GOT3 (cell line): ENCODE measurements at places on chromosomes 16 and 17.

- no peak for DNase-seq
These were observed 163.3 kb downstream of the XYLT1 start for GRCh38 chr16:17307504-17307903.

GRCh38 chr17:78872486-78872885, 30.5 kb downstream of the CEP295NL start:
- DNase-seq, result no peak

DNA sequence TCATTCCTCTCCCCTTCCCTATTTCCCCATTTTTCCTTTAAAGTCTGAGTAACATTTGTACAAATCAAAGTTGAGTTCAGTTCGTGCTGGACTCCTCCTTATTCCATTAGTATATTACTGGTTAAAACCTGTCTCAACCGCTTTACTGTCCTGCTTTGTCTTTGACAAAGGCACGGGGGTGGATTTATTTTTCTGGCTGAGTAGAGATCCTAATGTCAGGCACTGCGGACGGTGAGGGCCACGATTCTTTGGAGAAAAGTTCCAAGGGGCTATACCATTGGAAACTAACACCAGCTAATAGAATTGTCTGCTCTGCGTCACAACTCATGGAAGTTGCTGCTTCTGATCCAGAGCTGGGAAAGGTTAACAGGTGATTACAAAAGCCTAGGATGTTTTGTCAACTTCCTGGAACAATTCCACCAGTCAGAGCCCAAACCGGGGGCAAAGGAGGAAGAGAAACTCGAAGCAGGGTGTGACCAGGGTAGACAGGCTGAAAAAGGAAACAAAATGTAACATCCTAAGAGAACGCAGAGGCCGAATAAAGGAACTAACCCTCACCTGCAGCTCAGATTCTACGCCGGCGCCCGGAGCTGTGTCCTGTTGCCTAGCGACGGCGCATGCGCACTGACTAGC, 12.4 kb downstream of the TAT start:
- no peak for DNase-seq

DNA sequence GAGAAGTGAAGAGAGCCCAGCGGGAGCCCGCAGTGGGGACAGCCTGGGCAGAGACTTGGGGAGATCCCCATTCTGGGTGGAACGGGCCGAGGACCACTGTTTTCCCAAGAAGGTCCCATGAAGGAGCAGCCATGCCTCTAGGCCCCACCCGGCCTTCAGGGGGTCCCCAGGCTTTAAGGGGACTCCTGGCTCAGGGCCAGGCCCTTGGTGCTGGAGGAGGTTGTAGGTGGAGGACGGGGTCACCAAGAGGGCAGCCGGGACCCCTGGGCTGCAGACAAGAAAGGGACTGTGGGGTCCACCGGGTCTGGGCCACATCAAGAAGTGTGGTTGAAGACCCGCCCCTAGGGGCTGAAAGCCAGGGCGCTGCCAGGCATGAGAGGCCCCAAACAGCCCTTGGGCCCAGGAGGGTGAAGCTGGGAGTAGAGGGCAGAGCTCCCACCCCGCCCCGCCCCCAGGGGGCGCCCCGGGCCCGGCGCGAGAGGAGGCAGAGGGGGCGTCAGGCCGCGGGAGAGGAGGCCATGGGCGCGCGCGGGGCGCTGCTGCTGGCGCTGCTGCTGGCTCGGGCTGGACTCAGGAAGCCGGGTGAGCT, at the start of gene PRSS21:
PRSS21 (plus strand) TSS at position 487 of the 589 bp plus-strand sequence; CDS start at position 519, 32 bp downstream.
- DNase-seq, result no peak

DNA sequence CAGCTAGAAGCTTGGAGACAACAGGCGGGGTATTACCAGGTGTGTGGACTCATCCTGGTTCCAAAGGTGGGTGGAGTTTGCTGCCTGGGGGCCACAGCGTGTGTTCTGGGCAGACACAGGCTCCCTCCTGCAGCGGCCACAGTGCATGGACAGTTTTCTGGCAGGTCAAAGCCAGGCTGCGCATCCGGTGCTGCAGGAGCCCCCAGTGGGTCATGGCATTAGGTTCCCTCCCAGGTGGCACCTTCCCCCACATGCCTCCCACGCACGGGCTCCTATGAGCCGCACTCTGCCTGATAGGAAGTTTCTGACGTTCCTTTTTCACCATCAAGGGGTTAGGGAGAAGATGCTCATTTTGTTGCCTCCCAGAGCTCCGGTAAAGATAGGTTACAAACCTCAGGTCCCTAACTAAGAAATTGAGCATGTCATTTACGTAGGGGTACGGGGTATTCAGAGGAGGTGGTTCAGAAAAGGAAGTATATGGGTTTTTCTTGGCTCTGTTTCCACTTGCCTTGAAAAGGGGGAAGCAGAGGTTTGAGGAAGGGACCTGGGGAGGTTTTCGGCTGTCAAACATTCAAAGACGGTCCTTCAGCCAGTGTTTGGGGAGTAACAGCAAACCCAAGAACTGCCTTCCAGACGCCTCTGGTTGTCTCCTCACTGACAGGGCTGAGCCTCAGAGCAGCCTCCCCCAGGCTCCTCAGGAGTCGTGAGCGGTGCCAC, 32.7 kb upstream of the NAT9 start:
- no peak for DNase-seq

DNA sequence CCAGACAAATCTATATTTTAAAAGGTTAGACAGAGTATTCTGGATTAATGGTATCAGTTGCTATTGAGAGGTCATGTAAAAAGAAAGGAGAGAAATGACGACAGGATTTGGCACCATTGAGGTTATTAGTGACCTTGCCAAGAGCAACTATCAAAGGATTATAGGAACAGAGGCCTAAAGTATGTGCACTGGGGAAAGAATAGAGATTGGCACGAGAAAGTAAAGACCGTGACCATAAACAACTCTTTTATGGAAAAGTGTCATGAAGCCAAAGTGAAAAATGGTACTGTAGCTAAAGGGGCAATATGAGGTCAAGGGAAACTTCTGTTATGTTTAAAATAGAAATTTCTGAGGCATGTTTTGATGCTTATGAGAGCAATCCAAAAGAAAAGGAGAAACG, 115.2 kb upstream of the KIF2B start:
- no peak for DNase-seq

GRCh38 chr17:65559804-65560627, 1.4 kb downstream of the AXIN2 start:
- DNase-seq, result no peak

GRCh38 chr17:67245073-67245693, at the start of gene HELZ:
Gene HELZ, minus strand, starts transcription at chr17:67245196. Its CDS starts 26,392 bp downstream, at chr17:67218804.
- peak; percentile 43 for DNase-seq

- no peak for DNase-seq
These were observed 877.7 kb upstream of the CDH8 start for GRCh38 chr16:62913924-62914323.

DNA sequence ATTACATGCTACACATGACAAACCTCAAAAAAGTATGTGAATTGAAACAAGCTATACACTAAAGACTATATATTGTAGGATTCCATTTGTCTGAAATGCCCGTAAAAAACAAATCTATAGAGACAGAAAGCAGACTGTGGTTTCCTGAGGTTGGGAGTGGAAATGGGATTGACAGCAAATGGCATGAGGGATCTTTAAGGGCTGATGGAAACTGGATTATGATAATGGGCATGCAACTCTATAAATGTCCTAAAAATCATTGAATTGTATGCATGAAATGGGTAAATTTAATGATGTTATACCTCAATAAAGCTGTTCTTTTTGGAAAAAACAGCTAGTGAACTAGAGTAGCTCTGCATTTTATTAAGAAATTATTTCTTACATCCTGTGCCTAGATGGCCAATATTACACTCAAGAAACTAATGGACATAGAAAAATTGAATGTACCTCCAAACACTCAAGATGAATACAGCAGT, 416 bp upstream of the ANKS4B start:
- DNase-seq, result no peak

- DNase-seq, result peak; percentile 25
These were observed 20.8 kb downstream of the ZFPM1 start for GRCh38 chr16:88473666-88474534.

- no peak for DNase-seq
These were observed 6.9 kb downstream of the PHOSPHO1 start for GRCh38 chr17:49223517-49224197.

- DNase-seq, result no peak
These were observed 254.4 kb downstream of the C16orf95 start for GRCh38 chr16:87062569-87063442.

DNA sequence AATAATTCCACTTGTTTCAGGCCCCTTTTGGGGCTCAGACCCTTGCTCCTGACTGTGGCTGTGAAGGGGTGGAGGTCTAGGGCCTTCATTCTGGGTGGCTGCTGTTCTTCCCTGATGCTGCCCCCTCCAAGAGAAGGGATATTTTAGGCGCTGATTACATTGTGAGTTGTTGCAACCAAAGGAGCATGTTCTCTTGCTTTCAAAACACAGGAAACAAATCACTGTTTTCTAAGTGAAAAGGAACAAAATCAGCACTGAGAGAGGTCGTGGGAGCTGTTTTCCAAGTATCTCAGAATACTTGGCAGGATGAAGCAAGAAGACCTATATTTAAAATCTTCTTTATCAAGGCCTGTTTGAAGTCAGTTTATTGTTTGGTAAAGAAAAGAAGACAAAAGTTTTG, 25.3 kb upstream of the SEC14L1 start:
- DNase-seq, result no peak

DNA sequence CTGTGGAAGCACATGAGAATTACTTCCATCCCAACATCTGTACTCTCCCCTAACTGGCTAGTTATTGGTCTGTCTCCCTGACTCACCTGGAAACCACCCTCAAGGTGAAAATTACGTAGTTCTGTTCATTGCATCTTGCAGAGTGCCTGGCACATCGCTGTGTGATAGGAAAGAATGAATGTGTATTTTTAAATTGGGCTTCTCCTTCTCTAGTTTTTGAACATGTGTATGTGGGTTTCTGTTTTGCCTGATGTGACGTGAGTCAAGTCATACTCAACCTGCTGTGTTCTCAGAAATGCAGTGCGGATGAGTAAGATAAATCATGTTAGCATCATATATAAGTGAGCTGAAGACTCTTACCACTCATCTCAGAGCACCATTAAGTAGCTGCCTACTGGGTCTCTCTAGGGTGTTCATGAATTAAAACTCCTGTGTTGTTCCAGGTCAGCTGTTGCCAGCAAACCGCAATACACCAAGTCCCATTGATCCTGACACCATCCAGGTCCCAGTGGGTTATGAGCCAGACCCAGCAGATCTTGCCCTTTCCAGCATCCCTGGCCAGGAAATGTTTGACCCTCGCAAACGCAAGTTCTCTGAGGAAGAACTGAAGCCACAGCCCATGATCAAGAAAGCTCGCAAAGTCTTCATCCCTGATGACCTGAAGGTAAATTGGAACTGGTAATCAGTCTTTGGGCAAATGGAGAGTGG, 50.2 kb downstream of the HLF start:
- no peak for DNase-seq

- DNase-seq, result no peak
These were observed 174.2 kb downstream of the STX8 start for GRCh38 chr17:9401434-9401833.

GRCh38 chr16:57538235-57538721, 1.9 kb upstream of the CCDC102A start:
- no peak for DNase-seq

DNA sequence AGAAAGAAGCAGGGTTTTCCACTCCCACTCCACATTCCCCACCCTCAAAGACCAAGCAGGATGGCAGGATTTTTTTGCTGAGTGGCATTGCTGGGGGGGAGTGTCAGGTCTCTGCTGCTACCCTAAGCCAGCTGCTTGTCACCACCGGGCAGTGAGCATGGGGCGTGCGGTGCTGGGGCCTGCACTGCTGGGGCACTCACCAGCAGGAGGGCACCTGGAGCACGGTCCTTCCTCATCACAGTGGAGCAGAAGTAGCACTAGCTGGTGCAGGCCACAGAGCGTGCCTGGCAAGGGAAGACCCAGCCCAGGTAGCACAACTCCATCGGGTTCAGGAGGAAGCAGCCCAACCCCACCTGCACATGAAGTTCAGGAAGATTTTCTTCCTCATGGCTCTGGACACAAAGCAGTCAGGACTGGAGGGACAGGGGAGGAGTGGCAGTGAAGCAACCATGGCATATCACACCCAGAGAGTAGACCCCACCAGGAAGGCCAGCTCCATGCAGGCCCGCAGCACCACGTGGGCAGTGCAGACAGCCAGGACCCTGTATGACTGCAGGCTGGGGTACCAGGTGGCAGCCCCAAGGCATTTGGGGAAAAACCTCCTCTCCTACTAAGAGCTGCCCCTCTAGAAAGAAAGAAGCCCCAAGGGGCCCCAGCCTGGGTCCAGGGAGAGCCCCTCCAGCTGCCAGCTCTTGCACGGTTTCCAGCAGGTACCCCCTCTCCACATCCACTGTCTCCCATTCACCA, 16.7 kb upstream of the MYO18A start:
- no peak for DNase-seq

DNA sequence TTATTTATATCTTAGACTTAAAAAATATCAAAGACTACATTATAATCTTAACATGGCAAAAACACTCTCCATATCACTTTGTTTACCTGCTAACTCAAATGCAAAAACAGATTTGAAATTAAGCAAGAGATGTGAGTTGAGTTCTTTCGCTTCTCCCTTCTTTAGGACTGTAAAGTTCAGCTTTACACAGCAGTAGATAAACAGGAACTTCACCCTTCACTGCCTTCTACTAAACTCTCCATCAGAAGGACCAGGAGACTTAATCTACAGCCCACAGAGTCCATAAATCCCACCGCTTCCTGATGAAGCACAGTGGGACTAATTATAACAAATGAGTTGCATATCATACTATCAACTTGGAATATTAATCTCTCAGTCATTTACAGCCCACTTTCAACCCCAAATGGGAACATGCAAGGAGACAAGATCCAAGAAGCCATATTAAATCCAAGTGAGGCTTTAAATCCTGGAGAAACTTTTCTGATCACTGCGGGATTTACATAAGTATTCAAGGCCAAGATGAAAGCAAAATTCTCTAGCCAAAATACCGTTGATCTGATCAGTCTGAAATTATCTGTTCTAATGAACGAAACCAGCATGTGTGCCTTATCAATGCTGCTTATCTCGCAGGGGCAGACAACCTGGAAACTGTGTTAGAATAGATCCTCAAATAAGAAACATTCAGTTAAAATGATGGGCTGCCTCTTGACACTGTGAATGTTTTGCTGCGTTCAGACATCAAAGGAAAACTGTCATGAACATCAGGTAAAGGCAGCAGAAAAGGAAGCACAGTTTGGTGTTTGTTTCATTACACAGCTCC, 1.6 kb downstream of the AMFR start:
- DNase-seq, result no peak

GRCh38 chr16:26563018-26563417, 503.7 kb upstream of the C16orf82 start:
- DNase-seq, result no peak

- peak; percentile 81 for DNase-seq
These were observed 596 bp upstream of the PFN1 start for GRCh38 chr17:4948931-4949320.
